ENCODE measurements at places on chromosomes 11 and 22.

- no peak for DNase-seq
These were observed 9.3 kb upstream of the PEX26 start for GRCh38 chr22:18068381-18068988.

- no peak for DNase-seq
These were observed 17.6 kb downstream of the CHST1 start for GRCh38 chr11:45647786-45648185.

GRCh38 chr22:41555325-41555982 lies 5.4 kb upstream of the CSDC2 start:
- no peak for DNase-seq

GRCh38 chr22:32158712-32159533 lies at the start of gene C22orf42:
TSS of gene C22orf42 (minus strand) at chr22:32159303. CDS start at chr22:32159215, 88 bp downstream.
- DNase-seq, result no peak

- no peak for DNase-seq
These were observed 111.9 kb downstream of the ZBTB16 start for GRCh38 chr11:114171257-114172054.

- no peak for DNase-seq
These were observed 53.8 kb downstream of the LARGE1 start for GRCh38 chr22:33866511-33866910.

DNA sequence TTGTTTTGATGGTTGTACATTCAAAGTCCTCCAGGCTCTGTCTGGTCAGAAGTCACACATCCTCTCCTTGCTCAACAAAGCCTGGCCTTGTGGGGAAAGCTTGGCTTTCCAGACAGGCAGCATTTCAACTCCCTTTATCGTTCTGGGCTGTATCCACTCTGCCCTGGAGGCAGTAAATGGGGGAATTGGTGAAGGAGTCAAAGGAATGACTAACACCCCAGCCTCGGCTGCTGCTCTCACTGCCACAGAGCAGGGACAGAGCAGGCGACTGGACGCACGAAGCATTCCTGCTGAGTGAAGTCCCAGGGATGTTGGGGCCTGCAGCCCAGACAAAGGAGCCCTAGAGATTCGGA lies 52.8 kb downstream of the WNT11 start:
- DNase-seq, result no peak

DNA sequence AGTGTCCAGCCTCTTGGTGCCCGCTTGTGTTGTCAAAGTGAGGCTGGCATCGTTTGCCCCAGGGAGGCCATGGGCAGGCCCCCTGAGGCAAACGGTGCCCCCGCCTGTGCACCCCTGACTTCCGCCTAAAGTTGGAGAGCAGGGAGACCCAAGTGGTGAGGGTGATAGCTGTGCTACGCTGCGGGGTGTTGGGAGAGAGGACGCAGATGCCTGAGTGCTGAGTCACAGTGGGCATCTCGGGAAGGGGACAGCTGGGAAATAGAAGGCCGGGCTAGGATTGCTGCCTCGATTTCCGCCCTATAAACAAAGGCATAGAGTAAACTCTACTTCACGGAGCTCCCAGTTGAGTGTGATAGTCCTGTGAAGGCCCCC lies 5.8 kb downstream of the GRIK4 start:
- DNase-seq, result peak; percentile 67

DNA sequence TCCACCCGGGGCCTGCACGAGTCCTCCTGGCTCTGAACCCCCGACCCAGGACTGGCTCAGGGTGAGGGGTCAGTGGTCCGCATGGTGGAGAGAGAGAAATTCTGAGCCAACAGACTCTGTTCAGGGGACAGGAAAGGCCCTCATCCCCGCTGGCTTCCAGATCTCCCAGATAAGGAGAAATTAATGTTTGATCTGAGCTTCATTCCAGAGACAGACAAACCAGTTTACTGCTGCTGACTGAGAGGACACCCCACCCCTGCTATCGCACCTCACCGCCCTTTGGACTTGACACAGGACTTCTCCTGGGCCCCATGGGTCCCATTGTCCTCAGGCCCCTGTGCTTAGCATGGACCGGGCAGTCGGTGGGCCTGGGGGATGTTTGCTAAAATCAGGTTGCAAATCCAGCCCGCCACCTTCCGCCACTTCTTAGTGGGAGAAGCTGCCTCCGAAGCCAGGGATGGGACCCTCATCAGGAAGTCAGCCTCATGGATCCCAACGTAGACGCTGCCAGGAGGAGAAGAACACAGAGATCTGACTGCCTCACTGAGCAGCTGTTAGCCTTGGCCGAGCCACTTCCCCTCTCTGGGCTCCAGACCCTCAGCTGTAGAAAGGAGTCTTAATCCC lies 11.2 kb upstream of the UPK3A start:
- no peak for DNase-seq

DNA sequence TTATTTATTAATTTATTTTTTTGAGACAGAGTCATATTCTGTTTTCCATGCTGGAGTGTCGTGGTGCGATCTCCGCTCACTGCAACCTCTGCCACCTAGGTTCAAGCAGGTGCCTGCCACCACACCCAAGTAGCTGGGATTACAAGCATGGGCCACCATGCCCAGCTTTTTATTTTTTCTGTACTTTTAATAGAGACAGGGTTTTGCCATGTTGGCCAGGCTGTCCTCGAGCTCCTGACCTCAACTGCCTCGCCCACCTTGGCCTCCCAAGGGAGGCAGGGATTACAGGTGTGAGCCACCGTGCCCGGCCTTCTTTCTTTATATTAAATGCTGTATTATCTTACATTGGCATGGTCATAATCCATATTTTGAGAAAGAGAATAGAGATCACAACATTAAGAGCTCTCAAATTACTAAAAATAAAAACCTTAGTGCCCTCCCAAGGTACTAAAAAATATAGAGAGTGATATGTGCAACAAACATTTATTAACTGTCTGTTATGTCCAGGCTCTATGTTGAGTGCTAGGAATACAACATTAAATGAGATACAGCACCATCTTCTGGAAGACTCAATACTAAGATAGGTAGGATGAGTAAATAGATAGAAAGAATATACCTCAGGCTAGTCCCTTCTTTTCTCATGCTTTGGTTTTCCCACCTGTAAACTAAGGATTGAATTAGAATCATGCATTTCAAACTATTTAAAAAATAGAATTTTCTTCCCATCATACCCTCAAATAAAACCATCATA lies 84.1 kb downstream of the BBOX1 start:
- no peak for DNase-seq

- no peak for DNase-seq
These were observed 56.4 kb upstream of the PITPNB start for GRCh38 chr22:27975381-27976013.

- DNase-seq, result no peak
These were observed 32.8 kb downstream of the CELSR1 start for GRCh38 chr22:46504584-46504983.

- DNase-seq, result peak; percentile 9
These were observed 3.0 kb upstream of the ANKK1 start for GRCh38 chr11:113384551-113384950.

- DNase-seq, result no peak
These were observed 96.9 kb downstream of the FAM76B start for GRCh38 chr11:95692526-95693260.

- DNase-seq, result no peak
These were observed 19.4 kb upstream of the SIK2 start for GRCh38 chr11:111582881-111583280.

DNA sequence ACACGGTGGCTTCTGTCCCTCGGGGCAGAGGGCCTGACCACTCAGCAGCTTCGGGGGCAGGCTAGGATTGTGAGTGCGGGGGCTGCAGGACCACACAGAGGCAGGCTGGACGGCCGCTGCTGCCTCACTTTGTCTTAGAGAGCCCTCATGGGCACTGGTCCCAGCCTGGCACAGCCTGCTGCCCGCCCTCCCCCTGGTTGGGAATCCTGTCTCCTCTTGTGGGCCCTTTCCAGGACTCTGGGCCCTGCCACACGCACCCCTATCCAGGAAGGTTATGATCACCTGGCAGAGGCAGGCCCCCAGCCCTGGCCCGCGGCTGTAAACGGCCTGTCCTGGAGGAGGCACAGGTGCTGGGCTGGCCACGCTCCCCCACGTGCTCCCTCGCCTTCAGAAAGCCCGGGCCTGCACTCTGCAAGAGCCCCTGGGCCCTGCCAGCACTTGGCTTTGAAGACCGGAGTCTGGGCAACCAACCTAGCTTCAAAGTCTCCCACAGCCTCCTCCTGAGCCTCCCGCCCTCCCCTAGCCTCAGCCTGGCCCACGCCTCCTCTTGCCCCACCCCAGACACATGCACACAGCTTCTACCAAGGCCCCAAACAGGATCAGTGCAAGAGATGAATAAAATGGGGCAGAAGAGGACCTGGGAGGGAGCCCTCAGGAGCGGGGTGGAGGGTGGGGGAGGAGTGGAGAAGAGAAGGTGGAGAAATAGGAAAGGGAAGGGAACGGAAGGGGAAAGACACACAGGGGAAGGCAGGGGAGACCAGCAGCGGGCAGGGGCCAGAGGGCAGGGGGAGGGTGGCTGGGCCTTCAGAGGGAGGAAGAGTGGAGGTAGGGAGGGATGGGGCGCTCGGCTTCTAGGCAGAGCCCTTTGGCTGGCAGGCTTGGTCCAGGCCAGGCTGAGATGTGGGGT lies 31.0 kb downstream of the SYT7 start:
- no peak for DNase-seq

GRCh38 chr11:64758330-64759079 lies 1.3 kb downstream of the PYGM start:
- DNase-seq, result no peak

DNA sequence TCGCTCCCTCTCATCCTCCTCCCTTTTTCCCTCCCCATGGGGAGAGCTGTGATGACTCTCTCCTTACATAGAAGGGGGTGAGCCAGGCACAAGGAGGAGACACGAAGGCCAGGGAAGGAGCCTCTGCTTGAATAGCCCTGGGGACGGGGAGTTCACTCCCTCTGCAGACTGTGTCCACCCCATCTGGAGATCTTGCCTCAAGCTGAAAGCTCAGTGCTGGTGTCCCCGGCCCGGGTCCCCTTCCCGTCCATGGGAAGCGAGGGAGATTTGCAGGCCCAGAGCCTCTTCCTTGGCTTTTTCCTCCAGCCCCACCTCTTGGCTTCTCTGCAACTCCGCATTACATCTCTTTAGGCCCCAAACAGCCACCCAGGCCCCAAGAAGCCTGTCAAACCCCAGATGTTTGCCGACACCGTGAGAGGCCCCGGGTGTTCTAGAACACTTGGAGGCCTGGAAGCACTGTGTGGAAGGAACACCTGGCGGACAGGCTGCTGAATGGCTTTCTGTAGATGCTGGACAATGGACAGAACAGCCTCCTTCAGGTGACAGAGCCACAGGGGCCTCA lies 32.3 kb downstream of the LINC01488 start:
- no peak for DNase-seq

- no peak for DNase-seq
These were observed 83.3 kb downstream of the DGCR2 start for GRCh38 chr22:19038728-19039447.

DNA sequence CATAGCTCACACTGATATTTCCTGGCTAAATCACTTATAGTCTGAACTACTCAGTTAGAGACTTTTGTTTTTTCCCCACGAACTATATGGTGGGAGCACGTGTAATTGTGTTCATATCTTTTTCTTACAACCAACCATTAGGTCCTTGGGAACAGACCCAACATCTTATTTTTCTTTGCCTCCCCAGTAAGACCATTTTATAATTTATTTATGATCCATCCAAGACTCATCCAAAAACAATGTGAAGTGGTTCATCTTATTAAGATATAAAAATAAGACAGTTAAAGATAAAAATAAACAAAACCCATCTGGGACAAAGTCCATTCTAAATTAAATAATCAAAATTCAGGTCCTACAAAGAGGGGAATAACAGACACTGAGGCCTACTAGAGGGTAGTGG lies 90.8 kb downstream of the FAM168A start:
- no peak for DNase-seq

DNA sequence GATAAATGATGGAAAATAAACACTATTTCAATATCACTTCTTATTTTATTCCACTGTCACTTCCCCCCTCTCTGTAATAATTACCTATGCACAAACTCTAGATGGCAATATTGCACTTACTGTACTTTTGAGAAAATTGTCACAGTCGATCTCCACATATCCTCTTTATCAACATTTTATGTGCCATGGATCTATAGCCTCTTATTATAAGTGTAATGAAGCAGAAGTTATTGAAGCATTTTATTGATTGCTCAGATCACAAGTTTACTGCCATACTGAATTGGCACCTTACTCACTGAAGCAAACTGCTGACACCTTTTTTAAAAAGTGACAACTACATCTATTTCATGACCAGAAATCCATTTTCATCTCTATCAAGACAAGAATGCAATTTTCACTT lies 133.4 kb downstream of the DCDC1 start:
- DNase-seq, result peak; percentile 40

GRCh38 chr11:127157225-127157624 lies 156.7 kb upstream of the KIRREL3 start:
- no peak for DNase-seq

DNA sequence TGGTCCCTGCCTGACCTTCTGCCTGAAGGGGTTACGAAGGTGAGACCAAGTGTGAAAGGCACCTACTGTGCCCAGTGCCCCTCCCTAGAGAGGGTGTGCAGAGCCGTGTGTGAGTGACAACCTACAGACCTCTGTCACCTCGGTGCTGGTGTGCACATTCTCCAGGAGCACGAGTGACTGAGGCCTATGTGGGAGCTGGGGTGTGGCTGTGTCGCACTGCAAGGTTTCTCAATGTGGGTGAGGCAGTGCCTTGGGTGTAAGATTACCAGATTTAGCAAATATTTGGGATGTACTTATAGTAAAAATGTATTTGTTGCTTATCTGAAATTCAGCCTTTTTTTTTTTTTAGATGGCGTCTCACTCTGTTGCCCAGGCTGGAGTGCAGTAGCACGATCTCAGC lies 5.6 kb downstream of the STARD10 start:
- no peak for DNase-seq

DNA sequence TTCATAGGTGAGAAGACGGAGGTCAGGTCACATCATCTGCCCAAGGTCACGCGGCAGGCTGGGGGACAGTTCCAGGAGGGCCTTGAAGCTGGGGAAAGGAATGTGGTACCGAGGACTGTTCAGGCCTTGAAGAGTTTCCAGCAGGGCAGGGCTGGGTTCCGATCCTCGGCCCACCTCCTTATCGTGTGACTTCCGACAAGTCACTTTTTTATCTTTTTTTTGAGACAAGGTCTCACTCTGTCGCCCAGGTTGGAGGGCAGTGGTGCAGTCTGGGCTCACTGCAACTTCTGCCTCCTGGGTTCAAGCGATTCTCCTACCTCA lies 623 bp downstream of the NDUFS8 start:
- no peak for DNase-seq

- peak; percentile 24 for DNase-seq
These were observed 12.6 kb upstream of the NECTIN1 start for GRCh38 chr11:119741369-119742262.

DNA sequence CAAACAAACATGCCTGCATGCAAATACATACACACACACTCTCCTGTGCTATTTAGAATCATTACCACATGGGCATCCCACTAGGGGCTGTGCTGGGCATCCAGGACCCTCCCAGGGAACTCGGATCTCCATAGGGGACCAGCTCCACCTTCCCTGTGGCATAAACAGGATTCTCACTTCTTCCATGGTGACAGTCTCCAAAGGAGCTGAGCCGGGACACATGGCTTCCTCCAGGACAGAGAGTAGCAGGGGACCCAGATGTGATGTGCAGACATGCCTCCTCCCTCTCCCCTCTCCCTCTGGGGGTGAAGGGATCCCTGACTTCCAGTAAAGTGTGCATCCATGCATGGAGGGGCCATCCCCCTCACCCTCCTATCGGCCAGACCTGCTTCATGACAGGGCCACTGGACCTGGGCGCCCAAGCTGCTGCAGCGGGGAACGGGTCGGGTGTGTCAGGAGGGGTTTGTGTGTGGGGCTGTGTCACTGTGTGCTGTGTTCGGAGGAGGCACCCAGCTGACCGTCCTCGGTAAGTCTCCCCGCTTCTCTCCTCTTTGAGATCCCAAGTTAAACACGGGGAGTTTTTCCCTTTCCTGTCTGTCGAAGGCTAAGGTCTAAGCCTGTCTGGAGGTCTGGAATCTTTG lies 33.4 kb downstream of the IGLL5 start:
- DNase-seq, result no peak
